ENCODE measurements at places on chromosomes 6 and 20.

- DNase-seq: no peak
Measured at GRCh38 chr20:25225642-25226432, 22.0 kb upstream of the PYGB start.

GRCh38 chr20:37915434-37915787 lies 12.5 kb downstream of the VSTM2L start:
- no peak for DNase-seq

DNA sequence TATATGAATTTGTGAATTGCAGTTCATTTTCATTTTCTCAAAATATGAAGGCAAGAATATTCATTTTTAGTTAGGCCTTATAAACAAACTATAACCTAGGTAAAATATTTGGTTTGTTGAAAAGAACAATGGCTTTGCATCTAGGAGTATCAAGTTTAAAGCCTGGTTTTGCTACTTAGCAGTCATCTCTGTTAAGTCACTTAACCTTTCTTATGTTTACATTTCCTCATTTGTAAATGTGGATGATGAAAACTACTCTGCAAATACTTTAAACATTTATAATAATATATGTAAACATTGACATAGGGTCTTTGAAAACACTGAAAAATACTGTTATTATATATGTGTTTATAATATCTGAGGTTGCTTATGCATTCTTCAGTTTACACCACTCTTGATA lies 135.5 kb downstream of the CENPW start:
- DNase-seq: no peak

GRCh38 chr20:17885544-17885943 lies 83.0 kb downstream of the SNX5 start:
- no peak for DNase-seq

DNA sequence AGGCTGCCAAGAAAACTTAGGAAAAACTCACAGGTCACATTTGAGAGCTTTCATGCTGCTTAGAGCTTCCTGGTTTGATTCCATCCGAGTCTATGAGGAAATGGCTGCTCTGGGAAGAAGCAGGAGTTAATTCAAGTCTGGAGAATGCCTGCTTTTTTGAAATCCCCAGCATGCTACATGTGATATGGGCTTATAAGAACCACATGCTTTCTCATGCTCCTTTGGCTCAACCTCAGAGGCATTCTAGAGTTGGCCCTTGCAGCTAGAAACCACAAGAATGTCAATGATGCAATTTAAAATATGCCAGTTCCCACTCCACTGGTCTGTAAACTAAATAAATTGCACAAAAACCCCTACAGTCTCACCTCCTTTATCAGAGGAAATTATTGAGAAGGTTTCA lies 142.9 kb upstream of the OLIG3 start:
- no peak for DNase-seq

GRCh38 chr20:13200767-13201500 lies 20.1 kb upstream of the ISM1 start:
- DNase-seq: no peak

- DNase-seq: no peak
Measured at GRCh38 chr6:135141728-135142127, 39.4 kb upstream of the MYB start.

DNA sequence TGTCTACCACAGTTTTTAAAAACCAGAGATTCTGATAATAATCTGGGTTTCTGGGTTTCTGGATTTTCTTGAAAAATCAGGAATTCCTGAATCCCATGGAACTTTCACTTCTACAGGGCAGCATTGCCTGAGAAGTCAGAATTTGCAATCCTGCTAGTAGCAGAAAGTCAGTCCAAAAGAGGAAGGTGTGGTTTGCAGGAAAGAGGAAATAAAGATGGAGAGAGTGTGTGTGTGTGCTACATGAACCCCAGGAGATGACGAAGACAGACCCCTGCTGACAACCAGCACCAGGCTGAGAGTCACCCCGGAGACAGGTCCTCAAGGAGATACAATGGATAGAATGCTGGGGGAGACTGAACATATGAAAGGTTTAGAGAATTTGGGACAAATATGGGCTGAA lies 44.9 kb downstream of the PRND start:
- no peak for DNase-seq

DNA sequence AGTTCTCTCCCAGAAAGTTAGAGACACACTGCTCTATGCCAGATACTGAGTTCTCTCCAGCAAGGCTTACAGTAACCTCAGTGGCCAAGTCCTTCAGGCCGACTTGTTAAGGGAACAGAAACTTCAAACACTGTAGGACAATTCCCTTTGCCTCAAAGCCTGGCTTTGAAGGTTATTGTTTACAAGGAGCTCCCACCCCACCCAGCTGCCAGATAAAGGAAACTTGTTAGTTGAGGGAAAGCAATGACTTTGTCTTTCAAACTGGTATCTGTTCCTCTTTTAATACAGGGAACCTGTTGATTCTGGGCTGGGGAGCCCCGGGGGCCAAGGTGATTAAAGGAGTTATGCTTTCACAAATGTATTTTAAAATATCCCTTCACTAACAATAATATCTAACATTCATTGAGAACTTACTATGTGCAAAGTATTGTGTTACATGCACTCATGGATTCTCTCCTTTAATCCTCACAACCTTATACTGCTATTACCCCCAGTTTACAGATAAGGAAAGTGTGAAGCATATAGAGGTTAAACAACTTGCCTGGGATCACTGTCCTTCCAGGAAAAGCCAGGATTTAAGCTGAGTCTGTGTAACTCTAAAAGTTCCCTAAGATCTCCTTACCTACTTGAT lies 27.6 kb upstream of the CDKN1A start:
- DNase-seq: no peak
